Uterus (tissue), 4 donors: ENCODE measurements at places on chromosomes 2 and 18. TPM values are rescaled to one million over a fixed set of nuclear protein-coding genes. Genes with fewer than 3 reads are reported as not detected.

The MITD1 gene
- 25.3 TPM for total RNA-seq

- no peak overlapping the region for H3K27ac ChIP-seq
- H3K4me1 ChIP-seq: no peaks in the 10 kb centered on the region
- DNase-seq: no peak
Observed at GRCh38 chr2:234107861-234108260, 57.4 kb downstream of the SPP2 start.

DNA sequence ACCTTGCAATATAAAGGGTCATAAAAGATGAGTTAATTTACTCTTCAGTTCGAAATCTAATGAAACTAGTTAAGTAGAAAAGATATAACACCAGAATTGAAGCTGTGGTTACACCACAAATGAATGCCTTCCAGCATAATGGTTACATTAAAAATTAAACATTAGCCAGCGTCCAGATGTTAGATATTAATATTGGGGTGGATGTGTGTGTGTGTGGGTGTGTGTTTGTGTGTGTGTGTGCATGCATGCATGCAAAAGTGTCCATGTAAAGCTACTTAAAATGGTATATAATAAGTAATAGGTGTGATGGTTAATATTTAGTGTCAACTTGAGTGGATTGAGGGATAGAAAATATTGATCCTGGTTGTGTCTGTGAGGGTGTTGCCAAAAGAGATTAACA is 170.4 kb upstream of the FN1 start:
- no peaks in the 10 kb centered on the region for H3K36me3 ChIP-seq
- DNase-seq: no peak
- no peaks in the 10 kb centered on the region for H3K27me3 ChIP-seq
- H3K4me3 ChIP-seq: no peak overlapping the region

DNA sequence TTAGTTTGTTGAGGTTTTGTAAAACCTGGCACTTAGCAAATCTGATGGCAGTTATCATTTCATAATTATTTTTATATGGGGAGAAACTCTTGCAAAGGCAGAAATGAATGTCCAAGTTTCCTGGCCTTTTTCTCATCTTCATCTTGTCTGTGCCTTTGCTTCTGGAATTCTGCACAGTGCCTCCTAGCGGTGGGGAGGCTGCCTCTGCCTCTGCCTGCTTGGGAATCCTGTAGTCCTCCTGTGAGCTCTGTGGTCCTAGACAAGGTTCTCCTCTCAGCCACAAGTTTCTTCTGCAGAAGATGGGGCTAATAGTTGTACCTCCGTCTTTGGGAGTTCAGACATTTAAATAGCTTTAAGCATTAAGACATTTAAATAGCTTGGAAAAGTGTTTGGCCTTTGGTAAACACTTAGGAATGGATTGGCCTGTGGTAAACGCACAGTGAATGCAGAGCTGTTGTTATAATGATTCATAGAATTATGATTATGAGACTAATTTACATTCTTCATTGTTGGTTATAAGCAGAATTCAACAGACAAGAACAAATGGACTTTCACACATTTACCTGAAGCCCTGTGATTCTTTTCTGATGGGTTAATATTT is 101.2 kb downstream of the ZNF236 start:
- H3K27ac ChIP-seq: no peak overlapping the region
- no peak overlapping the region for H3K4me3 ChIP-seq
- no peaks in the 10 kb centered on the region for H3K27me3 ChIP-seq
- H3K4me1 ChIP-seq: no peaks in the 10 kb centered on the region

DNA sequence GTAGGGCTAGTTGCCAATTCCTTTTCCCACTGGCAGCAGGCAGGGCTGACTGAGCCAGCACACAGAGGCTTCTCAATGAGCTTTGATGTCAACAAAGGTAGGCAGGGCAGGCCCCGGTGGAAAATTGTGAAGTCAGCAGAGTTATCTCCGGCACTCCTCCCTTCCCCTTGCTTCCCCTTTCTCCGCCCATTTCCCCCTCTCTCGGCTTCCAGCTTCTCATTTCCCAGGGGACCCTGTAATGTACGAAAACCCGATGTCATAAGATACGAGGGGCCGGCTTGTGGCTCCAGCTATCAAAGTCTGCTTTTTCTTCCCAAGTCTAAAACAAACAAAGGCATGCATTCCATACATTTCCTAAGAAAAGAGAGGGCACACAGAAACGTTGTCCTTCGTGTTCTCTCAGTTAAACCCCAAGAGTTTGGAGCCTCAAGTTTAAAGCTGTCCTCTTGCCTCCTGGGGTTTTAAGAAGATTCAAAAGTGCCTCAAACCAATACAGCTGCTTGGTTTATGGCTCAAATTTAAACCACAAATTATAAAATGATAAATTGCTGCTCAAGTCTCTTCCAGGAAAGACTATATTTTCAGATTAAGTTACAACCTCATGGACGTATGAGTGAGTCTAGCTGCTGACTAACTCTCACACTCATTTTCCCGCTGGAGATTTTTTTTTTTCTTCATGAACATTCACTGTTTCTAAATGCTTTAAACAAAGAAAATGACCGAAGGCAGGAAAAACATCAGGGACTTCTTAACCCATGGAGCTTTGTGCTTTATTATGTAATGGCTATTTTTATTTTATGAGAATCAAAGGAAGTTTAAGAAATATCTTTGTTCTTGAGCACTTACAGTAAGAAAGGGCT is 27.2 kb upstream of the EML4 start:
- H3K36me3 ChIP-seq: no peaks in the 10 kb centered on the region
- DNase-seq: peak; percentile 56
- peak overlapping the region; percentile 91 for H3K27ac ChIP-seq
- H3K4me1 ChIP-seq: no peaks in the 10 kb centered on the region

- no peak overlapping the region for H3K4me3 ChIP-seq
- no peaks in the 10 kb centered on the region for H3K4me1 ChIP-seq
- no peaks in the 10 kb centered on the region for H3K27me3 ChIP-seq
- H3K27ac ChIP-seq: no peak overlapping the region
- DNase-seq: no peak
Observed at GRCh38 chr2:21165350-21165749, 41.6 kb downstream of the TDRD15 start.

DNA sequence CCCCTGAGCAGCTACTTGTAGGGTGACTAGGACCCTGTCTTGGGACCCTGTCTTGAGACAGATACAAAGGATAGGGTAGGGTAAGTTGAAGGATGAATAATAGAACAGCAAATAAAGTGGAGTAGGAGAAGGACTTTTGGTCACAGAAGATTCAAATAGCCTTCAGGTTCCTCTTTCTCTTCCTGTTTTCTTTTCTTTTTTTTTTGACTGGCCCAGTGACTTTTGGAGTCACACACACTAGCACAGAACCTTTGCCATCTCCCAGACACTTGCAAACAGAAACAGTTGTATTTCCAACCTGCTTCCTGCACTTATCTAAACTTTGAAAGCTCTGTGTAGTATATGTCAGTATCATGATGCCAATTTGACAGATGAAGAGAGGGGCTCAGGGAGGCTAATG is 108.2 kb downstream of the TDRD15 start:
- H3K27me3 ChIP-seq: no peaks in the 10 kb centered on the region
- no peaks in the 10 kb centered on the region for H3K36me3 ChIP-seq
- H3K27ac ChIP-seq: no peak overlapping the region
- DNase-seq: no peak
- H3K4me3 ChIP-seq: no peak overlapping the region
